CD4-positive, alpha-beta T cell treated with Interleukin-12 subunit alpha and Interleukin-12 subunit beta, for 1 hour (primary cell): ENCODE measurements at places on chromosomes 3 and 15.

- no peak for DNase-seq
Measured at GRCh38 chr15:35713733-35714132, 167.8 kb upstream of the DPH6 start.

GRCh38 chr3:9681723-9682081 is 21.9 kb upstream of the CPNE9 start:
- DNase-seq, result no peak

DNA sequence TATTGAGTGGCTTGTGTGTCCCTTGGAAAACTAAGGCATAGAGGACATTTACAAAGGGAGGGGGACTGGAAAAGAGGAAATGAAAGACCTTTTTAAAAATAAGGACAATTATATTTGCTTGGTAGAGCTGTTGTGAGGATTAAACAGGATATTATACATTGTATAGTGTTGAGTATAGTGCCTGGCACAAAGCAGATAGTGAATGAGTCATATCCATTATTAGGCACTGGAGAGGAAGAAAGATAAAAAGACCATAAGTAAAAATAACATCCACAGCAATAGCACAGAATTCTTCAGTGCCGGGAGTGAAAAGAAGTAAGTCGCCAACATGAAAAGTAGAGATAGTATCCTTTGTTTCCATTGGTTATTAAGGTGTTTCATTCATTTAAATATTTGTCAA is 623.3 kb downstream of the PDCD6IP start:
- no peak for DNase-seq

- DNase-seq, result no peak
Measured at GRCh38 chr3:55160241-55160983, 232.6 kb upstream of the LRTM1 start.

DNA sequence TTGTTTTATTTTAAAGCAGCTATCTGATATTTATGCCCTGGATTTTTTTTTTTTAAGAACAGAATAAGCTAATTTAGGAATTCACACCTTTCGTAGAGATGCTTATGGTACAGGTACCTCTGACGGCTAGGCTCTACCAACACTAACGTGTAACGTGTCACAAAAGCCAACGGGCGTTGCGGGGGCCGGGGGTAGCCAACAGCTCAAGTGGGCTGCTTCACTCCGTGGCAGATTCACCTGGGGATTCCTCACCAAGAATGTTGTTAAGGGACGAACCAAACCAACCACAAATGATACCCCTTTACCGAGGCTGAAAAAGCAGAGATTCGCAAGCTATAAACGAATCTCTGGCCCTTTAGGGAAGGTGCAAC is 1.0 kb downstream of the TMCC1 start:
- no peak for DNase-seq

DNA sequence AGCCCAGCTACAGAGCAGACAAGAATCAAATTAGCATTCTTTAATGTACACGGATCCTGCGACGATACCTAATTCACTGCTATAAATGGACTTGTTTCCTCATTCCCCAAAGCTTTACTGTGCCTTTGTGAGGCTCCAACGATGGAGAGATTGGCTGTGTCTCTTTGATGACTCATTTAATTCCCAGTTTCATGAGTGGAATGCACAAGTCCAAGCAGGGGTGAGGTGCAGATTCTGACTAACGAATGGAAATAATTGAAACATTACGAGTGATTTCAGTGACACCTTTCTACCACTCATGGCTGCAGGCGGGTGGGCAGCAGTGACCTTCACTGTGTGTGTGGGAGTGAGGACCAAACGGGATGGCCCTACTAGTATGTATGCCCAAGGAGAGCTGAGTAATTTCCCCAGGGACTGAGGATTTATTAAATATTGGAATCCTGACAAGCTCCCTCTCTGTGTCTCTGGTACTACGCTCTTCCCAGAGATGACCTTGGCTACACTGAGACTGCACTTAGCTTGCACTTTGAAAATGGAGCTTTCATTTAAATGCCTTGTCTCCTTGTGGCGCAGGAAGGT is 156.7 kb downstream of the CACNA2D3 start:
- DNase-seq, result no peak

- no peak for DNase-seq
Measured at GRCh38 chr3:49841126-49841696, 15.2 kb downstream of the TRAIP start.

GRCh38 chr3:175199961-175200360 is 340.8 kb downstream of the NAALADL2 start:
- DNase-seq, result no peak

GRCh38 chr3:172708921-172709773 is 1.7 kb downstream of the NCEH1 start:
- DNase-seq, result no peak

GRCh38 chr3:19074257-19074900 is 73.9 kb upstream of the KCNH8 start:
- no peak for DNase-seq

DNA sequence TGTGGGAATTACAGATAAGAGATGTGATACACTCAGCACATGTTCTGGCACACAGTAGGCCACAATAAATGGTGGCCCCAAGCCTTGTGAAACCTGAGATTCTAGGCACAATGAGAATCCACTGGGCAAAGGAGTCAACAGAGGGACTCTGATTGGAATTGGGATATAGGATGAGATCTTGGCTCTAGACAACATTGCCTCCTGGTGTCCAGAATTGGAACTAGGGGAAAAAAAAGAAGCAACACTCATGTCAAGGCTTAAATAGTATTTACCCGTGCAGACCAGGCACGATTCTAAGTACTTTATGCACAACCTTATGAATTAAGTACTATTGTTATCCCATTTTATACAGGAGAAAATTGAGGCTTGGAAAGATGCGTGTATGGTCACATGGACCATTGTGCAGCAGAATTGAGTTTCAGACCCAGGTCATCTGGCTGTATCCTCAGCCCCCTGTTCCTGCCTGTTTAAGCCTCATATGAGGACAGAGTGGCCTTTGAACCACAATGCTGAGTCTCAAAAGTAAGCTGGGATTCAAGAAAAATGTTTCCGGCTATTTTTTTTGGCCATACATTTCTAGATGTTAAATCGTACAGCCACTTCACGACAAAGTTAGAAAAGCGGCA is 124.8 kb downstream of the SV2B start:
- DNase-seq, result no peak

- DNase-seq, result no peak
Measured at GRCh38 chr3:195616681-195617080, 32.9 kb upstream of the APOD start.

GRCh38 chr3:33149342-33149741 is 35.5 kb downstream of the CRTAP start:
- no peak for DNase-seq
